Activated naive CD8-positive, alpha-beta T cell treated with anti-CD3 and anti-CD28 coated beads for 36 hours (primary cell): ENCODE measurements at places on chromosomes 7 and 10.

DNA sequence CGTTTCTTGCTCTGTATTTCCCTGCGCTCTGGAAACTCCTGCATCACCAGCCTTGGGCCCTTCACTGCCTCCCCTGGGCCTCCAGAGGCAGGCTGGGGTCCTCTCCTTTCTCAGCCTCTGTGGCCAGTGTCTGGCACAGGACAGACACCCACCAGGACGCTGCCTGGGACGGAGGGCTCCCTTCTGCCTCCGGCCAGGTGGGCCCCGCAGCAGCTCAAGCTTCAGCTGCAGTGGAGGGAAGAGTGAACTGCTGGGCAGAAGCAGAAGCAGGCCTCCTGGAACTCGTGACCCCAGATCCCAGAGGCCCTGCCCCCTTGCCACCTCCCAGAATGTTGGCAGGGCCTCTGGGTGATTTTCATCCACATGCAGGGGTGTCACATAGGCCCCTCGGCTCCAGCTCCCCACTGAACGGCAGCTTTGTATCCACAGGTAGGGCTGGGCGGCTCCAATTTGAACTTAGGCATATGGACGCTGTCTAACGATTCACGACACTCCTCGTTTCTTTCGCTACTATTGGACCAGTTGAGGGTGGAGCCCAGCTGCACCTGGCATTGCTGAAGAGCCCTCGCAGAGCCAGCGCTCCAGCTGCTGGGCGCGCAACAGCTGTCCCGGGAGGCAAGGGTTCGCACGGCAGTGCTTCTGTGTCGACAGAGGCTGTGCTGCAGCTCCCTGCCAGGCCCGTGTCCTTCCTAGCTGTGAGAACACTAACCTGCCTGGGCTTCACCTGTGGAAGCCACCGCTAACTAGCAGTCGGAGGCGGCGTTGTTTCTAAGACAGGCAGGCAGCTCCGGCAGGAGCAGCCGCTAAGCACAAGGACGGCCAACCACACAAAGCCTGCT, 18.4 kb upstream of the GPR146 start:
- no peak for DNase-seq
- no peak overlapping the region for H3K4me3 ChIP-seq
- no peak overlapping the region for H3K27ac ChIP-seq
- H3K27me3 ChIP-seq: no peaks in the 10 kb centered on the region

GRCh38 chr10:126749015-126749655, 78.6 kb upstream of the C10orf90 start:
- no peak overlapping the region for H3K4me3 ChIP-seq
- H3K36me3 ChIP-seq: no peaks in the 10 kb centered on the region
- H3K27ac ChIP-seq: no peak overlapping the region
- H3K27me3 ChIP-seq: no peaks in the 10 kb centered on the region

- H3K36me3 ChIP-seq: peaks cover 1% of the 10 kb centered on the region
- peaks cover 4% of the 10 kb centered on the region for H3K4me1 ChIP-seq
- DNase-seq: no peak
- H3K4me3 ChIP-seq: no peak overlapping the region
- no peak overlapping the region for H3K27ac ChIP-seq
Measured at GRCh38 chr10:23314835-23315239, 29.8 kb downstream of the C10orf67 start.

- no peak for DNase-seq
- H3K27me3 ChIP-seq: no peaks in the 10 kb centered on the region
- H3K36me3 ChIP-seq: peaks cover 63% of the 10 kb centered on the region
- H3K4me3 ChIP-seq: peak overlapping the region; percentile 56
- H3K4me1 ChIP-seq: peaks cover 73% of the 10 kb centered on the region
Measured at GRCh38 chr10:61986788-61987492, 85.4 kb downstream of the ARID5B start.

- no peak for DNase-seq
- peak overlapping the region; percentile 83 for H3K27ac ChIP-seq
- no peaks in the 10 kb centered on the region for H3K27me3 ChIP-seq
- peak overlapping the region; percentile 26 for H3K4me3 ChIP-seq
Measured at GRCh38 chr10:3836222-3836820, 51.3 kb upstream of the KLF6 start.
